ENCODE measurements at places on chromosomes 7 and 10.

GRCh38 chr7:64768824-64769223 is 25.4 kb upstream of the ZNF138 start:
- no peak for DNase-seq

DNA sequence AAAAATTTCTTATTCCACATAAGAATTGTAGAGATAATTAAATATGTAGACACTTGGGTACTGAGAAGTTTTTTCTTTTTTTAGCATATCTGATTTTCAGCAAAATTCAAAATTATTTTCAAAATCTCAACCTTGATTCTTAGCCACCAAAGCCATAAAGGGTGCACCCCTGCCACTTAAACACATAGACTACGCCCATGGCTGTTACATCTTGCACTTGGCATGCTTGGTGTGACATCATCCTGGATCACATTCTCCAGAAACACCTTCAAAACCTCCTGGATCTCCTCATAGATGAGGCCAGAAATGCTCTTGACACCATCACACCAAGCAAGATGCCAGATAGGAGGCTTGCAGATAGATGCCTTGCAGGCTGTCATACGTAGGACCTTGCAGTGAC is 89.1 kb upstream of the KLF14 start:
- no peak for DNase-seq

- DNase-seq: no peak
These were observed 1.8 kb upstream of the CAMK2G start for GRCh38 chr10:73876157-73876556.

DNA sequence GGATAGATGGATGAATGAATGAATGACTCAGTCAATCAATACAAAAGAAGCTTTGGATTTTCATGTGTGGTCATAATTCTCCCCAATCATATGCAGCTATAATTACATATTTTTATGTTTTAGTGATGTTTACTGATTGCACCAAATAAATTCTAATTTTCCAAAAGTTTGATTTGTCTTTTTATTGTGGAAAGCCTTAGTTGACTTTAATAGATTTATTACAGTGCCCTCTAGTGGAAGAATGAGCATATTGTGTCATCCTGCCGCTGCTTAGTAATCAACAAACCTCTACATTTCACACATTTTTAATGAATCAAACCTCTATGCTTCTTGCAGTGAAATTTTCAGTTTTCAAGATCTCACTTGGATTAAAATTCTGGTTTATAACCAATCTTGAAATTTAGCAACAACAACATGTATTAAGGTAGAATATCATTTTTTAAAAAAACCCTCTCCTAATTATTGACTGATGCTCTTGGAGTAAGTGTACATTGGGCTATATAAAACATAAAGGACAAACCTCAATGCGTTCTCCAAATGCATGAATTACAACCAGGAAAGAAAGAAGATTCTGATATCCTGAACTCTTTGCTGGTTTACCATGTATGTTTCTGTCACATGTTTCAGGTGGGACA is 55.6 kb upstream of the PNLIP start:
- DNase-seq: no peak

GRCh38 chr10:65275296-65275695 is 1650.5 kb upstream of the LRRTM3 start:
- DNase-seq: no peak

DNA sequence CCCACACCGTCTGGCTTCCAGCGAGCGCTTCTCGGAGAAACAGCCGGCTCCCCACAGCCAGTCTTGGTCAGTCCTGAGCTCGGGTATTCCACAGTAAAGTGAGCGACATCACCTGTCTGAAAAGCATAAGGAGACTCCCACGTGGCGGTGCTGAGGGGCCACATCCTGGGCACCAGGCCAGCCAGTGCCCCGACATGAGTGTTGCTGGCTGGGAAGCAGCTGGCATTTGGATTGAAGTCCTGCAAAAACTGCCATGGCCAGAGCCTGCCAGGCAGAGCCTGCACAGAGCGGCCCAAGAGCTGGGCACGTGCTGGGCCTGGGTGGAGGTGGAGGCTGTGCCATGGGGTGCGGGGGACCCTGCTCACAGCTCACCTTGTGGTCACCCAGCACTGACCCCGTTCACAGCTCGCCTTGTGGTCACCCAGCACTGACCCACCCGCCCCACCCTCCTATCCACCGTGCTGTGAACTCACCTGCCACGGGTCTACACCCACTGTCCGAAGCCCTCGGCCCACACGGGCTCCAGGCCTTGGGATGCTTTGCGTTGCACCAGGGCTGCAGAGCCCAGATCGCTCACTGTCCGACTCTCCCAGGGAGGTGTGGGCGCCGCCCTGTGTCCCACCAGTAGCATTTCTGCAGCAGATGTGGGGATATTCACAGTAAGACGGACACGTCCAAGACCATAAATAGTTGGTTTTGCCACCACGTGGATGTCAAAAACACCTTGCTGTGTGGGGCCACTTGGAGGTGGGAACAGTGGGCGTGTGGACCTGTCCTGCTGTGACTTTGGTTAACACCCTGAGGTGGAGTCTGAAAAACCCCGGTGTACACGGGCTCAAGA is 48.8 kb downstream of the PITRM1 start:
- DNase-seq: no peak

DNA sequence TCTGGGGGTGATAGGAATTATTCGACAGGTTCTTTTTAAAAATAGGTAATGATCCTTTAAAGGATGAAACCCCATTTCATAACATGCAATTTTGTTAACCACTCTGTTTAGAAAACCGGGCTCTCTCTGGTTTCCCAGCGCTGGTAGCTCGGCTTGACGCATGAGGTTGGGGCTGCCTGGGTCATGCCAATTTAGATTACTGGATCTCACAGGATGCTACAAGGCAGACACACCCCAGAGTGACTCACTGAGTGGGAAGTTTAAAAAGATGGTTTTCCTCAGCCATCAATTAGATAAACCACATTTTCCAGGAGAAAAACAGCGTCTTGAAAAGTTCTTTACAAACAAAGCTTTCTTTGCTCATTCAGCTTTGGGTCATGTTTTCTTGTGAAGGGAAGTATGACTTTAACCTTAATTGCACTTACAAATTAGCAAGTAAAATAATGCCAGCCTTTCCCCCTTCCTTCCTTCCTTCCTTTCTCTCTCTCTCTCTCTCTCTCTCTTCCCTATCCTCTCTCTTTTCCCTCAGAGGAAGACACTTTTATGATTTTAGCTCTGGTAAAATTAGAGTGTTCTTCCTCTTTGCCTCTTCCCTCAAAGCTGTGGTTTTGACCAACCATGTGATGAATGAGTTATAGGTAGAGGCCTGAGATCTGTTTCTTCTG is 99.8 kb downstream of the EPDR1 start:
- no peak for DNase-seq

DNA sequence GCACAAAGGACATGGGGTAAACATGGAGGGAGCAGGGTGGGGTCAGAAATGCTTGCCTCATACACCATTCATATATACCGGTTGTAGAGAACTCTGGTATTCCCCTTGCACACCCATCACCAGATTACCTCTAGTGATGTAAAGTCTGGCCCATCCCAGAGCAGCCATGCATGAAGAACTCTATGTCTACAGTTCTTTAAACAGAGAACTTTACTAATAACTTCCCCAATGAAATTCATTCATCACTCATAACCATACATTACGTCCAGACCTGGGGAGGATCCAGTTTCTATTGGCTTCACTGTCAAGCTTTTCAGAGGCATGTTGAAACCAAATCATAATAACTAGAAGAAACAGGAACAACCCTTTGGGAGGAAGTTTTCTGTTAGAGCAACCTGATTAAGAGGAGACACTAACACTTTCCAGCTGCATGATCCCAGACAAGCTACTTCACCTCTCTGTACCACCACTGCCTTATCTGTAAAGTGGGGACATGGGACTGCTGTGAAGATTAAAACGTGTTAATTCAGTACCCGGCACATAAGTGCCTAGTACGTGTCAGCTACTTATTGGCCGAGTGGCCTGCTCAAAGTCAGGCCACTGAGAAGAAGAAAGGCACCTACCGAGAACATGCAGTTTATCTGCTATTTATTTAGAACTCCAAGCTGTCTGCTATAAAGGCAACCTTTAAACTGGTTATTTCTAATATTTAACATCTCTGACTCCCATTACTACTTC is 59.7 kb downstream of the IGF2BP3 start:
- DNase-seq: no peak

Data from AG04450 (cell line).